AG08395 (cell line): ENCODE measurements at places on chromosomes 16 and 17.

GRCh38 chr16:78212674-78213073 is 113.2 kb downstream of the WWOX start:
- no peak for DNase-seq

- DNase-seq = no peak
These were observed 11.4 kb upstream of the CCL1 start for GRCh38 chr17:34374457-34374856.

GRCh38 chr17:16975744-16976625 is 4.1 kb upstream of the TNFRSF13B start:
- DNase-seq = no peak

GRCh38 chr17:73419881-73420280 is 108.1 kb upstream of the CDC42EP4 start:
- DNase-seq = no peak
